A549 (cell line): ENCODE measurements at places on chromosomes 4 and X. TPM values are rescaled to one million over a fixed set of nuclear protein-coding genes. Genes with fewer than 3 reads are reported as not detected.

The FOXR2 gene
- polyA plus RNA-seq = not detected in 3 replicates

GRCh38 chr4:105075045-105075444 lies 71.6 kb upstream of the TET2 start:
- DNase-seq = no peak

GRCh38 chr4:157772907-157773306 lies 399.9 kb downstream of the GASK1B start:
- no peak for DNase-seq

DNA sequence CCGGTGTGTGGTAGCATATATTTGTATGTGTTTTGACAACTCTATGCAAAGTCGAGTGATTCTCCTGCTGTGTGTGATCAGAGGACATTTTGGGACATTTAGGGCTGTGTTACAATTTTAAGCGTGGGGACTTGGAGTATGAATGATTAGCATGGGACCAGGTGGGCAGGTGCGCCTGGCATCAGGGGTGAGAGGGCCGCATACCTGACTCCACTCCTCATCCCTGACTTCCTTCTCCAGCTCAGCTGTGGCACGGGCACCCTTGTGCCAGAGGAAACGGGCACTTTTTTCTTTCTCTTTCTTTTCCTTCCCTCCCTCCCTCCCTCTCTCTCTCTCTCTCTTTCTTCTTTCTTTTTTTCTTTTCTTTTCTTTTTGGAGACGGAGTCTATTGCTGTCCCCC lies 15.7 kb upstream of the PLCXD1 start:
- DNase-seq = no peak

DNA sequence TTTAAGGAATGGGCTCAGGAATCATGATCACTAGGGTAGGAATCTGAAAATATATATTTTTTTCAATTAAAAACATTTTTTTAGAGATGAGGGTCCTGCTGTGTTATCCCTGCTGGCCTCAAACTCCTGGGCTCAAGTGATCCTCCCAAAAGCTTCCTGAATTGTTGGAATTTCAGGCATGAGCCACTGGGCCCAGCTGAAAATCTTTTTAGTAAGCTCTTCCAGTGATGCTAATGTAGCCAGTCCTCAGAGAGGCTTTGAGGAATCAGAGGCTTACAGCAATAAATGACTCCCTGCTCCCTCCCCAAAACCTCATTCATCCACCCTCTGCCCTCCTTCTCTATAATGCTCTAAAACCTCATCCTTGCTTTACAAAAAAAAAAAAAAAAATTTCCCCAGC lies 129.5 kb downstream of the ZIC3 start:
- no peak for DNase-seq
